ENCODE measurements at places on chromosomes 2 and 18.

DNA sequence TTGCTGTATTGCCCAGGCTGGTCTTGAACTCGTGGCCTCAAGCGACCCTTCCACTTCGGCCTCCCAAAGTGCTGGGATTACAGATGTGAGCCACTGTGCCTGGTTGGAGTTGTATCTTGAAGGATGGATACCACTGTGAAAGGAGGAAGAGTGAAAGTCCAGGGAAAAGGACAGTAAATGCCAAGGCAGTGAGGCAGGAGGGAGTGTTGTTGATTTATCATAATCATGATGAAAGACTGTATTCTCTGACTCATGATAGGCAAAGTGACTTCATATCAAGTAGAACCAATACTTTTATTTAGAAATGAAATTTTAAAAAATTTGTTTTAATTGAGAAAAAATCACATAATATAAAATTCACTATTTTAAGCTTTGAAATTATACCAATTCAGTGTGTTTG, 162.3 kb downstream of the ARHGAP28 start:
- DNase-seq: no peak

GRCh38 chr18:46423226-46423805, 233.7 kb downstream of the LOXHD1 start:
- DNase-seq: no peak

DNA sequence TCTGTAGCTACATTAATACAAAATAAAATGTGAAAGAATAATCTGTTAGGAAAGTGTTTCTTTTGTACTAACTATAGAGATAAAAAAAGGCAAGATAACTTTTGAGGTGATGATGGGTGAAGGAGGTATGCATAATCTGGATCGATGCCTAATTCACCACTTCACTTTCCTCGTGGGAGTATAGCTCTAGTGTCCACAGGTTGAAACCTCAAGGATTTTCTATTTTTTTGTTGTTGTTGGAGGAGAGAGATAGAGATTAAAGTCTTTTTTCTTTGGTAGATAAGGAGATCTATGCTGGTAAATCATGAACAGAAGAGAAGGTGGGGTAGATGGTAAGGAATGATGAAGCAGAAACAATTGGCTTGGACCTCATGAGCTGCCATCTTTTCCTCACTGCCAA, 635.3 kb upstream of the ZEB2 start:
- DNase-seq: no peak

GRCh38 chr2:68912111-68912510, 40.6 kb downstream of the GKN2 start:
- DNase-seq: no peak

DNA sequence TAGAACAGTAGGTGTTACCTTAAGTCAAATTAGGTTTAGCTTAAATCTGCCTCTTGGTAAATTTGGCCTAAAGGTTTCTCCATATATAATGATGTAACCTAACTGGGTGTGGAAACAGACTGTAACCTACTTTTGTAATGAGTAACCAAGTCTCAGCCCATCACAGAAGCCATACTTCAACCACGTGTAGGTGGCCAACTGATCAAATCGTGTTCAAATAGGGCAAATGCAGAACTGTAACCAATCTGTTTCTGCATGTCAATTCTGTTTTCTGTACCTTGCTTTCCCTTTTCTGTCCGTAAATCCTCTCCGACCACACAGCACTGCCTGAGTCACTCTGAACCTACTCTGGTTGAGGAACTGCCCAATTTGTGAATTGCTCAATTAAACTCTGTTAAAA, 34.0 kb upstream of the PLA2R1 start:
- no peak for DNase-seq

DNA sequence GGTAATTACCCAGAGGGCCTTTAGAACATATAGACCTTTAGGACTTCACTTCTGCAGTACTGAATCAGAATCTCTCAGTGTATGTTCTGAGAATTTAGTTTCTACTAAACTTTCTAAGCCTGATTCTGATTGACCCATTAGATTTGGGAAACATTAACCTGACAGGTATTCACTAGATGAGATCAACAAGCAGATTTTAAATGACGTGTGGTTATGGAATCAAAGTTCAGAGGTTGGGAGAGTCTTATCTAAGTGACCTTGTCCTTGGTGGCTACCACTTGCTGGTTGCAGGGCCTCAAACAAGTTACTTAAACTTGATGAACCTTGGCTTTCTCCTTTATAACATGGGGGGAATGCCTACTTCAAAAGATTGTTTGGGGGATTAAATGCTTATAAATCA, 198.7 kb downstream of the PDE11A start:
- DNase-seq: no peak

- DNase-seq: no peak
Measured at GRCh38 chr2:213722565-213722964, 438.3 kb downstream of the SPAG16 start.

DNA sequence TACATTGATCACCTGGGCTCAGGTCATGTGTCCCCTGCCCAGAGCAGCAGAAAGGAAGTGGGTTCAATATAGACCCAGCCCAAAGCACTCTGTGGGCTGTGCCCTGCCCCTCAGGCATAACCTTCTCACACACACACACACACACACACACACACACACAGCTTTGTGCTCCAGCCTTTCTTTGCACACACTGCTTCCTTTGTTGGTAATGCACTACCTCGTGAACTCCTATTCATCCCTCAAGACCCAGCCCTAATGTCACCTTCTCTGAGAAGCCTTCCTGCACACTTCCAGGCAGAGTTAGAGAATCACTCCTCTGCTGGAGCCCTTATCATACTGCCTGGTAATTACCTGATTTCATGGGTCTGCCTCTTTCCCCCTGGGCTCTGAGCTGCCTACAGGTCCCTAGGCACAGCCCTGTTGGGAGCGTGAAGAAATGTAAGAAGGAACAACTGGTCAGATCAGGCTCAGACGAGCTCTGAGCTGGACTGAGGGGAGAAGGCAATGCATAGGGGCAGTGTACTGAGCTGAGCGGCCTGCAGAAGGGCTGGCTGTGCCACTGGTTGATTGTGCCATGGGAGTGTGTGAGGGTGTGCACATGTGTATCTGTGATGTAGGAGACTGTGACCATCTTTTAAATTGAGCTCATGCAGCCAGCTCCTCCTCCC, 210.3 kb downstream of the GLI2 start:
- no peak for DNase-seq

DNA sequence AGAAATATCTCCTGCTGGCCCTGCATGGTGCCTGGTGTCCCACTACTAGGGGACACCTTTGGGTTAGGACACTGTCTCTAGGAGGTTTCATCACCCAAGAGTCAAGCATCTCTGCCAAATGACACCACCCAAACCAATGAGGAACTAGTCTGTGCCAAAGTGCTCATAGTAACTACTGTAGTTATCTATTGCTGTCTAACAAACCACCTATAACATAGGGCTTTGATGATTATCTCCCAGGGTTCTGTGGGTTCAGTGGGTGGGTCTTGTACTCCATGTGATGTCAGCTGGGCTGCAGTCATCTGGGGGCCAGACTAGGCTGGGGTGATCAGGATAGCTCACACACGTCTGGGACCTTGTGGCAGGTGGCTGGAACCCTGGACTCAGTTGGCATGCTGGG, 59.8 kb downstream of the EPAS1 start:
- no peak for DNase-seq

GRCh38 chr2:176833671-176834070, 378.9 kb upstream of the HNRNPA3 start:
- DNase-seq: no peak

Measured in substantia nigra (tissue), 51 donors.